ENCODE measurements at places on chromosomes 7 and 10.

- no peak for DNase-seq
These were observed 652.4 kb downstream of the CNTNAP2 start for GRCh38 chr7:146768957-146769356.

DNA sequence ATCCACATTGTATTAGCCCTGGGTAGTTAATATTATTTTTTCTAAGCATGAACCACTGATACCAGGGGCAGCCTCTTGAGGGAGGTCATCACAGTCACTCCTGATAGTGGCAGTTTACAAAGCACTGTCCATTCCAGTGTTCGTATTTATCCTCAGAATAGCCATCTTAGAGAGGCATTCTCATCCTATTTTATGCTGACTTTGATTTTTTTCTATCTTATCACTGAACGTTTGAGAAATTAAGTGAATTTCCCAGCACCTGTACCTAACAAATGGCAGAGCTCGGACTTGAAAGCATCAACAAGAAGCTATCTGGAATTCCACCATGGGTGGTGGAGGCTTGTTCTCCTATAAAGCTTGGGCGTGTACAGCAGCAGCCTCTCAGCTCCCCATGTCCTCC lies 26.1 kb upstream of the MGAM2 start:
- DNase-seq = no peak

DNA sequence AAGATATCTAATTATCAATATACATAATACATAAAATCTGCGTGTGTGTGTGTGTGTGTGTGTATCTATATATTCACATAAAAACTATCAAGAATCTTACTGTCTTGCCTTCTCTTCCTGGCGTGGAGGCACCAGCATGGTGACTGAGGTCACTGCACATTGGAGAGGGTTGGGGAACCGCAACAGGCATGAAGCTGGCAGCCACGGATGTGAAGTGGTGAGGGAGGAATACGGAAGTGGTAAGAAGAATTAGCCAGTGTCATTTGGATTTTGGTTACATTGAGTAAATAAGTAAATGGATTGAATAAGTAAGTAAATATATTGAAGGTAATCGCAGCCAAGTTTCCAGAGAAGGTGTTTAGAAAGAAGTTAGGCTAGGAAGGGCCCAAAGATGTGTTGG lies 85.1 kb downstream of the TRIM24 start:
- DNase-seq = no peak

- no peak for DNase-seq
These were observed 139.7 kb downstream of the TMEM26 start for GRCh38 chr10:61313460-61313859.

DNA sequence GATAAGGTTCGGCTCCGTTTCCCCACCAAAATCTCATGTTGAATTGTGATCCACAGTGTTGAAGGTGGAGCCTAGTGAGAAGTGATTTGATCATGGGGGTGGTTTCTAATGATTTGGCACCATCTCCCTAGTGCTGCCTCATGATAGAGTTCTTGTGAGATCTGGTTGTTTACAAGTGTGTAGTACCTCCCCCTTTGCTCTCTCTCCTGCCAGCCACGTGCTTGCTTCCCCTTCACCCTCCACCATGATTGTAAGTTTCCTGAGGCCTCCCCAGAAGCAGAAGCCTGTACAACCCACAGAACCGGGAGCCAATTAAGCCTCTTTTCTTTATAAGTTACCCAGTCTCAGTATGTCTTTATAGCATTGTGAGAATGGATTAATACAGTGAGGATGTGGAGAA lies 12.1 kb upstream of the LRGUK start:
- no peak for DNase-seq

- DNase-seq = no peak
These were observed 631.9 kb upstream of the FOXK1 start for GRCh38 chr7:4050126-4050660.

- no peak for DNase-seq
These were observed 94.7 kb downstream of the DIP2C start for GRCh38 chr10:594584-595270.

- no peak for DNase-seq
These were observed 321.9 kb downstream of the ACTR3B start for GRCh38 chr7:153081496-153081895.

- DNase-seq = no peak
These were observed 40.8 kb downstream of the KIF5B start for GRCh38 chr10:32015386-32015785.

DNA sequence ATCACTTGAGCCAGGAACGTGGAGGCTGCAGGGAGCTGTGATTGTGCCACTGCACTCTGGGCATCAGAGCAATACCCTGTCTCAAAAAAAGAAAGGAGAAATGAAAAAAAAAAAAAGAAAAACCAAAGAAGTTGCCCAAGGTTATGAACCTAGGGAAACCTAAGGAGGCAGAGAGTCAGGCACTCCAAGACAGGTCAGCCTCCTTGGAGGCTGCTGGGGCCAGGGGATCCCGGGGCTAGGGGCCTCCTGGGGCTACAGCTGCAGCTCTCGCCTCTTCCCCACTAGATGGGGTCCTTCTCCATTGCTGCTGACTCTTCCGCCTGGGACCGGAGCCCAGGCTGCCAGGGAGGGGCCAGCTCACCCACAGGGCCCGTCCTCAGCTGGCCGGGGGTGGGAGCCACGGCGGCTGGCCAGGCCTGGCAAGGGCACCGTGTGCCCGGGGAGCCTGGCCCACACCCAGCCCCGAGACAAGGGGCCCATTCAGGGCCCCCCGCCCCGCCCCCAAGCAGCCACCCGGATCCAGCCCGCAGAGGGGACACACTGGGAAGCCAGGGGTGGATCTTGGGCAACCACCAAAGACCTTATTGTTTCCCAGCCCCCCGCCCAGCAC lies 1.7 kb upstream of the SPACDR start:
- DNase-seq = no peak

DNA sequence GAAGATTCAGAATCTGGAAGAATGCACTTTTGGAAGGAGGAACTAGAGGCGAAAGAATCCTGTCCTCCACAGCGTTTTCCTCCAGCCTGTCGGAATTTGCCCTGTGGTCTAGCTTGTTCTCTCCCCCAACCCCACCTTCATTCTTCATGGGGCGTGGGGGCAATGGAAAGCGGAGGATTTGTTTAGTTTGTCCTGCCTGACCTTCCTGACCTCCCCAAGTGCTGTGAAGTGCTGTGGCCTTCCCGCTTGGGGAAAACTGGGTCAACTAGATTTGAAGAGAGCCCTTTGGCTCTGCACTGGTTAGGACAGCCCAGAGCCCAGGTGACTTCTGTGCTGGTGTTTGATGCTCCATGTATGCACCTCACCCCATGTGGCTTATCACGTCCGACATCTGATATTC lies 49.1 kb downstream of the GATA3 start:
- no peak for DNase-seq

- DNase-seq = no peak
These were observed 36.2 kb upstream of the DUSP5 start for GRCh38 chr10:110461530-110461929.

- DNase-seq = no peak
These were observed 74.6 kb downstream of the FAM13C start for GRCh38 chr10:59287587-59288255.

- DNase-seq = no peak
These were observed 143.1 kb upstream of the KLF6 start for GRCh38 chr10:3928078-3928477.

- DNase-seq = peak; percentile 36
These were observed 85.2 kb downstream of the VTI1A start for GRCh38 chr10:112532189-112532588.

GRCh38 chr7:89809291-89809690 lies 345.0 kb upstream of the STEAP1 start:
- no peak for DNase-seq

GRCh38 chr10:79229830-79230327 lies 117.4 kb upstream of the PPIF start:
- no peak for DNase-seq

DNA sequence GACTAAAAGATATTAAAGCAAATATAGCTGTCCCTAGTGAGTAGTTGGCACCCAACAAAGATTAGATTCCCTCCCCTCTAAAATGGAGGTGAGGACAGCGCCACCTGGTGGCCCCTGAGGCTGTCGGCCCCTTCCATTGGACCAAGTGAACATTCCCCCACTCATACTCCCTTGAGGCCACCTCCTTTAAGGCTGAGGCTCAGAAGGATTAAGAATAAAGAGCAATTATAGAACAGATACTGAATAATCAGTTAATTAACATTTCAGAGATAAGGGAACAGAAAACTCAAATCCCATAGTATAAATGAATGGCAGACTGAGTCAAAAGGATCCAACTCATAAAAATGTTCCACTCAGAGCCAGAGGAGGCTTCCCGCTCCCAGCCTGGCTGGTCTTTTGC lies 130.4 kb upstream of the GHITM start:
- peak; percentile 4 for DNase-seq

DNA sequence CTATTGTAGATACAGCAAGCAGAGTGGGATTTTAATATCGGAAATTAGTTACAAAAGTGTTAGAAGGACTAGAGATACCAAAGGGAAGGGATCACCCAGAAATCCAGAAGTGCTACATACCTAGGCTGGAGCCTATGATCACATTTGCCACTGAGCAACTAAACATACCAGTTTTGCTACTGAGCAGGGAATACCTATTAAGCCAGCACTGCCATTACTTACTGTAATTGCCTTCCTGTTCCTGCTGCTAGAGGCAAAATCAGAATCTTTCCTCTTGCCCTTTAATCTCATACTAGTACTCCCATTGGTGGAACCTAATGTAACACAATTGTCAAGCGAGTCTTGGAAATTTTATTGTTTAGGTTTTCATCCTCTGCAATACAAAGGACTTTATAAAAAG lies 121.7 kb downstream of the ATRNL1 start:
- no peak for DNase-seq

- DNase-seq = no peak
These were observed 156.4 kb downstream of the PRPF18 start for GRCh38 chr10:13743101-13743693.

- no peak for DNase-seq
These were observed 8.0 kb upstream of the ALDH18A1 start for GRCh38 chr10:95664543-95664942.

DNA sequence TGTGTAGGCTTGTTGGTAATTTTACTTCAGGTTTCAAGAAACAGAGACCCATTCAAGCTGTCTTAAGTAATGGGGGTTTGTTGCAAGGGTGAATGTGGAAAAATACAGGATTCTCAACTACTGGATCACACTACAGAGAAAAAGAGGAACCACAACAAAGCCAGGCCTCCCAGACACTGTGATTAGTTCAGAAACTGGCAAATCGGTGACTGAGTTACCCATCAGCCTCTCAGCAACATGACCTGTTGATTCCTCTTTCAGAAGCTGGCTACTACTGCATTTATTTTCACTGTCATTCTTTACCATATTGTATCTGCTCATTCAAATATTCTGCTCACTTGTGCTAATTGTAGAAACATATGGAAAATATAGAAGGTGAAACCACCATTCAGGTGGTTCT lies 16.0 kb downstream of the CCDC71L start:
- DNase-seq = no peak

DNA sequence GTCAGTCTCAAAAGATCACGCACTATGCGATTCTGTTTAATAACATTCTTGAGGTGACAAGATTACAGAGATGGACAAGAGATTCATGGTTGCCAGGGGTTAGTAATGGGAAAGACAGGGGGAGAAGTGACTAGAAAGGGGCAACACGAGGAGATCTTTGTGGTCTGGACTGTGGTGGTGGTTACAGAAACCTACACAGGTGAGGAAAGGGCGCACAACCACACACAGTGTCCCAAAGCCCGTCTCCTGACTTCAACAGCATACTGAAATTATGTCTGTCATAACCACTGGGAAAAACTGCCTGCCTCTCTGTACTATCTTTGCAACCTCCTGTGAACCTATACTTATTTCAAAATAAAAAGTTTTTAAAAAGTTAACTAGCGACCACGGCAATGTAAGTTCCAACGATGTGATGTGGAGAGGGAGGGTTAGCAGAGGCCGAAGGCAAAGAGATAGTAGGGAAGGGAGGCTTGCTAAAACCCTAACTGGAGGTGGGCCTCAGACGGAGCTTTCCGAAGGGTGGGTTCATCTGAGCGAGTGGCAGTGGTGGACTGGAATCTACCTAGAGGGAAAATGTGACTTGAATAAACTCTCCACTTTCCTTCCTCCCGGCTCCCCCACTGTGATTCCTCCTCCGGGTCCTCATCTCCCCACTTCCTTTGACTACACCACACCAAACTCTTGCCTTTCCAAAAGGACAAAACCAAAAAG lies 43.7 kb downstream of the GNA12 start:
- DNase-seq = no peak

- DNase-seq = no peak
These were observed 118.7 kb downstream of the ICA1 start for GRCh38 chr7:8143151-8143874.

- DNase-seq = peak; percentile 2
These were observed 455.3 kb downstream of the REEP3 start for GRCh38 chr10:63976538-63976937.

DNA sequence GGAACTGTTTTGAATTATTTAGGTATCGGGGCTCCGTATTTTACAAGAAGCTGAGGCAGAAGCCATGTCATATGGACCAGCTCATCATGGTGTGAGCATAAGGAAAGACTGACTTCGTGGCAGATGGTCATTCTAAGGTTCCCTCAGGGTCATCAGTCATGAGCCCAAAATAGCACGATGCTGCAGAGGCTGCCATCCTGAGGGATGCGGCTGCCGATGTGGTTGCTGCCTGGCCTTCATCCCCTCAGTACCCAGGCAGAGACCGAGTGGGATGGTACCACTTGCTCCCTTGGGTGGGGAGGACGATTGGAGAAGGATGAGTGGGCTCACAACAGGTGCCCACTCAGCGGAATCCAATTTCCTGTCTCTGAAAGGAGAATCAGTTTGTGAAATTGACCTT lies 490.3 kb downstream of the SDK1 start:
- DNase-seq = no peak

GRCh38 chr7:54860843-54861242 lies 101.8 kb upstream of the SEC61G start:
- no peak for DNase-seq

DNA sequence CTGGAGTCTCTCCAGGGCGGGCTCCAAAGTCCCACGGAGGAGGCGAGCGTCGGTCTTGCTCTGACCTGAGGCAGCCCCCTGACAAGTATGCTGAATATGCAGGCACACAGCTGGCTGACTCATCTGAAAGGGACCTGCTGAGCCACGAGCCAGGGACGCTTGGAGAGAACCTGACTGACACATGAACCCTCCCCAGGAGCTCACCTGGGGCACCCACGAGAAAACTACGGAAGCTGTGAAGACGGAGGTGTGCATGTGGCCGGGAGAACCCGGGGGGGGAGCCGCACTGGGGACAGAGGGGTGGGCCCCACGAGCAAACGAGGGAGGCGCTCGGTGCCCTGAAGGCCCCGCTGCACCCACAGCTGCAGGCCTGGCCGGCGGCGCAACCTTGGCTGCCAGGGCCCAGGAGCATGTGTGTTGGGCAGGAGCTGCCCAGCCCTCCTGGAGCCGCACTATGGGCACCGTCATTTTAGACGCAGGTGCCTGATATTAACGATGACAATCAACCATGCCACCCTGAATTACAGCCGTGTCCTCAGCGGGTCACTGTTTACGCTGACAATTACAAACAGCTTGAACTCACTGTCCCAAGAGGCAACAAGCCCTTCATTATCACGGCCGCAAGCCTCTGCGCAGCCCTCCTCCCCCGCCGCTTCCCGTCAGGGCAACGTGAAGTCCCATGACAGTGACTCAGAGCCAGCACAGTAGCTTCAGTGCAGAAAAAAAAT lies 64.7 kb downstream of the DIP2C start:
- DNase-seq = no peak

- no peak for DNase-seq
These were observed 424.0 kb downstream of the EXOC4 start for GRCh38 chr7:133676805-133677370.
